ENCODE measurements at places on chromosomes 6 and 20. TPM values are rescaled to one million over a fixed set of nuclear protein-coding genes. Genes with fewer than 3 reads are reported as not detected.

The TAGAP gene
- 22.3 TPM for total RNA-seq

The SRF gene
- 18.1 TPM for total RNA-seq

The FNDC1 gene
- 0.47 TPM for total RNA-seq

The PPDPF gene
- 18.0 TPM for total RNA-seq

The LPA gene
- total RNA-seq, result 0.14 TPM

The BTNL2 gene
- not detected for total RNA-seq

The RIPOR3 gene
- 12.2 TPM for total RNA-seq

All from thymus (tissue), 14 donors.